ENCODE measurements at places on chromosomes 2 and 18. TPM values are rescaled to one million over a fixed set of nuclear protein-coding genes. Genes with fewer than 3 reads are reported as not detected.

Gene KIAA1328
- 28.5 TPM for total RNA-seq

Gene SP5
- total RNA-seq = 0.78 TPM

Gene NOSTRIN
- 3.9 TPM for total RNA-seq

Gene NT5C1B
- not detected for total RNA-seq

Gene ASAP2
- 31.0 TPM for total RNA-seq

Gene CYTIP
- total RNA-seq = 5.1 TPM

DNA sequence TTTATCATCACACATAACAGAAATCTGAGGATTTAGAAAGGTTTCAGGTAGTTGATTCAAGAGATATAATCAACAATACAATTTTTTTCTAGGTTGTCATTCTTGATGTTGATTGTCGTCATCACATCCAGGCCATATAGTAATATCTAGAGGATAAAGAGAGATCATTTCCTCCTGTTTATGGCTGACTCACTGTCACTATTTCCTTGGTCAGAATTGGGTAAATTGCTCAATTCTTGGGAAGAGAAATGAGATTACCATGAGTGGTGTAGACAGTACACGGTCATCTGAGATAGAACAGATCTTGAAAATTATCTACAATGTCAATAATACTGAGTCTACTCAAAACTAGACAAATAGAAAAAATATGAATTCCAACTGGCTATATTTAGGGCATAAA is 78.8 kb downstream of the ZNF804A start:
- no peak for DNase-seq

DNA sequence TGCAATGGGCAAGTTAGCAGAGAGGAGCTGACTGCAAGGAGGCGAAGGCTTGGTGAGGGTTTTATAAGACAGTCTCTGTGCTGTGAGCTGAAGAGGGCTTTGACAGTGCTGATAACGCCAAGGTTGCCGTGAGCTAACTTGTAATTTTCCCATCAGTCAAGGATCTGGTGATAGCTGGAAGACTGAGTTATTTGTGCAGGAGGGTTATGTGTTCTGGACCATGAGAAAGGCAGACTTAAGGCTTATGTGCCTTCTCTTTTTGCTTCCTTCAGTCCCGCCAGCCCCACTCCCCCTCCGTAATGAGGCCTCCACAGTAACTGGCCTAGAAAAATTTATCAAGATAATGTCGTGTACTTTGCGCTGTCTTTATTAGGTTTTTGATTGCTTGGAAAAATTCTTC is 94.6 kb downstream of the RTP5 start:
- no peak for DNase-seq

- no peak for DNase-seq
Measured at GRCh38 chr2:30801821-30802455, 5.3 kb downstream of the CAPN13 start.

DNA sequence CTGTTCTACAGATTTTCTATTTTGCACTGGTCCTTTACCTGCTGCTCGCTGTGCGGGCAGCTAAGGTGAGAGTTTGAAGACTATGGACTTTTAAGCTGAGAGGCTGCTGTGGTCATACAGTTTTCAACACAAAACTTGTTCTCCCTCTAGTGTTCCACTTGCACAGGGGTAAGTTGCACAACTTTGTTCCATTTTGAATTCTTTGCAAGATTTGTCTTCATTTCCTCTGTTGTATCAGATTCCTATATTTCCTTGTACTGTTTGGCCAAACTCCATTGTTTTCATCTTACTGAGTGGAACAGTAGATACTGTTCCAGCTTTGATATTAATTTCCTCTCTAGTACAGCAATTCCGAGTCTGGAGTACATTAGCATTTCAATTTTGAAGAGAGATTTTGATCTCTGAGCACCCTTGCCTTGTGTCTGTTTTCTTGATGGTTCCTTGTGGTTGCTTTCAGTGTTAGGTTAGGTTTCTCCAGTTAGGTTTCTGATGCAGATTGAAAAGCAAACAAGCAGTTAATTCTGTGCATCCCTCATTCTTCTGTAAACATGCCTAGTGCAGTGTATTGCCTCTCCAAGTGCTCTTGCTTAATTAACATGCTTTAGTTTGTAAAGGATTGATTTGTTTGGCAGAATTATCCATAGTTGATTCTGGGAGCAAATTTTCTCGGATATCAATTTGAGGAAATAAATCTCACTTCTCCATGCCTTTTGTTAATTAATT is 188.8 kb downstream of the PTPRM start:
- no peak for DNase-seq

- no peak for DNase-seq
Measured at GRCh38 chr18:70194227-70194890, 11.1 kb downstream of the RTTN start.

GRCh38 chr2:66461664-66462500 is 27.0 kb downstream of the MEIS1 start:
- DNase-seq = no peak

DNA sequence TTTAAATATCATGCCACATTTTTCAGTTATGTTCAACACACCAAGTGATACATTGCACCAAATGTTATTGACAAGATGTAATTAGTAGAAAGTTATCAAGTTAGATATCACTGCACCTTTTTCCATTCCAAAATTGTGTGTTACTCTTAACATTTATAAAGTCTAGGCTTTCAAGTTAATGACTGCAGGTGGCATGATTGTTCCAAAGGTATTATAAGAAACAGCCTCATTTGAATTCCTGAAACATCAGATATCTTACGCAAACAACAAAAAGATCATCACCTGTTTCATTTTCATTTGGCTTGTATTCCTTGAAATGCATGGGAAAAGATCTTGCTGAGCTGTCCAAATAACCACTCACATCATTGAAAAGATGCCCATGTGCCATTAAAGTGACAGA is 1528.2 kb upstream of the ZEB2 start:
- no peak for DNase-seq

Data from occipital lobe (tissue), 3 donors.